NCI-H460 (cell line): ENCODE measurements at places on chromosomes 11 and 22. TPM values are rescaled to one million over a fixed set of nuclear protein-coding genes. Genes with fewer than 3 reads are reported as not detected.
A peak's percentile ranks its signal among the peaks of the same experiment; 100 is the strongest.

DNA sequence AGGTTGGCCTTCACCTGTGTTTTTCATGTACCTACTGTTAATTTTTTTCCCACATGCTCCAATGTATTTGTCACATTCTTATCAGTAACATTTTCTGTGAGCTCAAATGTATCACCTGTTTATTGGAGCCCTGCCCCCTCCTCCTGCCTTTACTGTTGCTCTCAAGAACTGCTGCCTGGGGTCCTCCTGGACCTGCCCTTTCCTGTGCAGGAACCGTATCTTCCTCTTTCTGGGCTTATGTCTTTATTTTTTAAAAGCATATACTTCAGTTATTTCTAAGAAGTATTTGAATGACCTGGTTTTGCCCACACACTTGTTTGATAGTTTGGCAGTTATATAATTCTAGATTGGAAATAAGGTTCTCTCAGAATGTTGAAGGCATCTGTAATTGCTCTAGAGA lies 5.9 kb downstream of the FAM118B start:
- DNase-seq, result no peak

- no peak for DNase-seq
Observed at GRCh38 chr11:115391598-115391997, 112.6 kb downstream of the CADM1 start.

- DNase-seq, result no peak
Observed at GRCh38 chr11:64583296-64584262, 7.4 kb upstream of the SLC22A12 start.

DNA sequence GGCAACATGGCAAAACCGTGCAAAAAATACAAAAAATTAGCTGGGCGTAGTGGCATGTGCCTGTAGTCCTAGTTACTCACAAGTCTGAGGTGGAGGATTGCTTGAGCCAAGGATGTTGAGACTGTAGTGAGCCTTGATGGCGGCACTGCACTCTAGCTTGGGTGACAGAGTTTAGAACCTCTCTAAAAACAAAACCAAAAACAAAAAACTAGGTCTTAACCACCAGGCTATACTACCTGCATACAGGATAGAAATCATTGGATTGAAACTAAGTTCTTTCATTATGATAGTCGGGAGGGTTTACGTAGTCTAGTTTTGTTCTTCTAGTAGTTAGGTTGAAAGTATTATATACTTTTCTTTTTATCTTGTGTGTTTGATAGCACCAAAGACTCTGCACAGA lies 5.8 kb downstream of the RNF214 start:
- no peak for DNase-seq

- DNase-seq, result no peak
Observed at GRCh38 chr22:27808451-27809225, 7.1 kb upstream of the MN1 start.

DNA sequence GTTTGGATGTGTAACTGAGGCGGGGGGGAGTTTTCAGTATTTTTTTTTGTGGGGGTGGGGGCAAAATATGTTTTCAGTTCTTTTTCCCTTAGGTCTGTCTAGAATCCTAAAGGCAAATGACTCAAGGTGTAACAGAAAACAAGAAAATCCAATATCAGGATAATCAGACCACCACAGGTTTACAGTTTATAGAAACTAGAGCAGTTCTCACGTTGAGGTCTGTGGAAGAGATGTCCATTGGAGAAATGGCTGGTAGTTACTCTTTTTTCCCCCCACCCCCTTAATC lies 2.3 kb downstream of the MALAT1 start:
- no peak for DNase-seq

GRCh38 chr11:69136471-69136870 lies 19.3 kb upstream of the SMIM38 start:
- DNase-seq, result no peak

DNA sequence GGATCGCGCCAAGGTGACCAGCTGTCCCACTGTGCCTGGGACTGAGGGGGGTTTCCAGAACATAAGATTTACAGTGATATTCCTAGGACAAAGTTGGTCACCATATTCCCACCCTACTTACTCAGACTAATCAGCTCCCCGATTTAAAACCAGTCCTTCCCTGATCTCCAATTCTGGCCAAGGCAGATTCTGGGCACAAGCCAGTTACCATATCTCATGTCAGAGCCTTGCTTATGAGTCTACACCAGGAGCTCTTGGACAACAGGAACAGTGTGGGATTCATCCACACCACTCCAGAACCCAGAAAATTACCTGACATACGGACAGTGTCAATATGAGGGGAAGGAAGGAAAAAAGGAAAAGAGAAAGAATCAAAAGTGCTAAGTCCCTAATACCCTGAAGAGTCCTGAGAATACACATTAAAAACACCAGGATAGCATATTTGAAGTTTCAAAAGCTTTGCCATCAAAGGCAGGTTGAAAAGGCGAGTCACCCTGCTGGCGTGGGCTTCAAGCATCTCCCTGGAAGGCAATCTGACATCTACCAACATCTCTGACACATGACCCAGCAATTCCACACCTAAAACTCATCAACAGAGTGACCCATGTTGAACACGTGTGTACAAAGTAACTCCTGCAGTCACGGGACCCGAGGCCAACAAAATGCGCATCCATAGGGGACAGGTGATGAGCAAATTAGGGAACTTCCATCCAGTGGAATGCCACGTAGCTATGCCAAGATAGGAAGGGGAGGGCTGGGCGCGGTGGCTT lies 8.0 kb upstream of the IL2RB start:
- DNase-seq, result no peak

GRCh38 chr22:36946421-36947158 lies 33.2 kb downstream of the CSF2RB start:
- peak; percentile 3 for DNase-seq

JAML gene
- total RNA-seq, result not detected in 2 replicates

MAP6 gene
- total RNA-seq, result 0.05 TPM in 1 of 2 replicates, not detected in the other

CRELD2 gene
- 23.4 and 25.9 TPM in 2 replicates for total RNA-seq

APOBEC3G gene
- 0.95 and 1.2 TPM in 2 replicates for total RNA-seq

DDI1 gene
- total RNA-seq, result not detected in 2 replicates
